Posterior vena cava (tissue), 2 donors: ENCODE measurements at places on chromosomes 11 and 22.

GRCh38 chr11:4466131-4466870, 16.1 kb upstream of the OR52K1 start:
- DNase-seq, result no peak

GRCh38 chr11:131614631-131615030, 244.2 kb downstream of the NTM start:
- no peak for DNase-seq

- peak; percentile 58 for DNase-seq
These were observed 14.9 kb upstream of the FXYD2 start for GRCh38 chr11:117839380-117839881.

DNA sequence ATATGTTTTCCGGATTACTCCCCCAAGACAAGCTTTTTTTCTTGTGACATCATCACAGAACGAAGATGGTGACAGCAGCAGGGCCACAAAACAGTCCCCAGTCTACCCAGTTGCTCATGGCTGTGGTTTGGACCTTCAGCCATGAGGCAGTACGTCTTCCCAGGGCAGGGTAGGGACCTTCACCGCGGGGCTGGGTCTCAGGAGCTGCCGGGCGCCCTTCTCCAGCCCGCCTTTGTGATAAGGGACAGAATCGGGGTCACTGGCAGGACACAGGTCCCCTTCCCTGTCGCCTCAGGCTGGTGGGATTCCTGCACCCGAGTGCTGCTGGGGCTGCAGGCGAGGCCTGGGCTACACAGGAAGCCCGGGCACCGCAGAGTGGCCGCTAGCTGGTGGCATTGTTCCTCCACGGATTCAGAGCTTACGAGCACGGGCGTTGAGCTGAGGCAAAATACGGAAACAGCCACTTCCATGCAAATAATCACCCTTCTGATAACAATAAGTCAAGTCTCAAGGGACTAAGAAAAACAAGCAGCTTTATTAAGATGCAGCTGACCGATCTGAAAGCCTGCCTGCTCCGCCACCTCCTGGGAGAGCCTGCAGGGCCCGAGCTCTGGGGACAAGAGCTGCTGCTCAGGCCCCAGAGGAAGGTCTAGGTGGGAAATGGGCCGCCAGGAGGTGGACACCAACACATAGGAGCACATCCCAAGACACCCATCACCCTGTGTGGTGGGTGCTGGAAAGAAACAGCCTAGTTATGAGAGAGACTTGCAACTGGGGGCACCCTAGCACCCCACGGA, 12.3 kb downstream of the TBX1 start:
- DNase-seq, result peak; percentile 82
